ENCODE measurements at places on chromosomes 5 and 9. TPM values are rescaled to one million over a fixed set of nuclear protein-coding genes. Genes with fewer than 3 reads are reported as not detected.
A peak's percentile ranks its signal among the peaks of the same experiment; 100 is the strongest.

FBXW11 gene
- total RNA-seq, result 27.1 TPM

PCDHA1 gene
- total RNA-seq, result not detected

DNA sequence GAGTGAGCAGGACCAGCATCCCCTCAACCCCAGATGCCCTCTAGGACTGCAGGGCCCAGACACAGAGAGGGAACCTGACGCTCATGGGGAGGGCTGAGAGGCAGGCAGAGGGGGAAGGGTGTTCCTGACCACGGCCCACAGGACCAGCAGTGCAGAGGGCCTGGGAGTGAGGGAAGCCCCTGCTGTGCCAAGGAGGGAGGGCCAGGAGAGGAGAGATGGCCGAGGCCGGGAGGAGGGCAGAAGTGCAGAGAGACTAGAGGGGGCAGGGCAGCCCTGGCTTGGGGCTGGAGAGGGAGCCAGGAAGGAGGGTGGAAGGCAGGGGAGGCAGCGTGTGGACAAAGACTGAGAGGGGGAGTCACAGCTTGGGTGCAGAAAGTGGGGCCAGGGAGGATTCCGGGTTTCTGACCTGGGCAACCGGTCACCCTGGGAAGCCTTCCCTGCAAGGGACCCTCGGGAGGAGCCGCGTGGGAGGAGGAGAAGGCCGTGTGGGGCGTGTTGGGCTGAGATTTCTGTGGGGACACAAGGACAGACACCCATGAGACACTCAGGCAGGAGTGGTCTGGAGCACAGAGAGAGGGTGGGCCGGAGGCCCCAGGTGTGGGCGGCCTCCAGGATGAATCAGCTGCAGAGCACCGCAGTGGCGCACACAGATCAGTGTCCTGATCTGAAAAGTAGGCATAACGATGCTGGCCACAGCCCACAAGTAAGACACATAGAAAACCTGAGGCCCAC lies 117.5 kb downstream of the ADAMTS2 start:
- no peaks in the 10 kb centered on the region for H3K4me1 ChIP-seq
- no peak for DNase-seq
- no peaks in the 10 kb centered on the region for H3K27me3 ChIP-seq
- no peak overlapping the region for H3K27ac ChIP-seq

DNA sequence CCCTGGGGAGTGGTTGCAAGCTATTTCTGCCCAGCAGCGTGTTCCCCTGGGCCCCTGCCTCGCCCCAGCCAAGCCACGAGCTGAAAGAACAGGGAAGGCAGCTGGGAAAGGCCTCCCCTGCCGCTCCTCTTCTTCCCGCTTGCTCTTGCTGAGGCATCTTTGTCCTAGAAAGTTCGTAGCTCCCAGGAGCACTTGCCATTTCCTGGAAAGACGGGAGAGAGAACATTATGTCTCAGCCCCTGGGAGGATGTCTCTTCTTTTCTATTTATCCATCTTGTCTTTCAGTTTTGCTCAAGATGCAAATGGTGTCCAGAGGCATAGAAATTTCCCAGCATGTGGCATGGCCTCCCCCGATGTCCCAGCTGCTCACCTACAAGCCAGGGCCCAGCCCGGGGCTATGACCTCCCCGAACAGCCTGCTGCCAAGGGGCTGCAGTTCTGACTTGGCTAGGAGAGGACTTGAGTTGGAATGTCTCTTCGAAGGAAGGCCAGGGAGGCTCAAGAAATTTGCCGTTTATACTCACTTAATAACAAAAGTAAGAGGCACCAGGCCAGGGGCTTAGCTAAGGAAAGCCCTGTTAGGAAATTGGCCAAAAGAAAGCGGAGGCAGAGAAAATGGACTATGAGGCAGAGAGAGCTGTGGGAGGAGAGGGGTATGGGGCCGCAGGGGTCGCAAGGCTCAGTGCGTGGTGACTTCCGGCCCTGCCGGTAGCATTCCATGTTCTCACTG lies 87.3 kb downstream of the LIFR start:
- no peak for DNase-seq
- no peaks in the 10 kb centered on the region for H3K36me3 ChIP-seq
- H3K27ac ChIP-seq, result no peak overlapping the region
- no peaks in the 10 kb centered on the region for H3K4me1 ChIP-seq
- H3K4me3 ChIP-seq, result no peak overlapping the region

- no peak overlapping the region for H3K27ac ChIP-seq
- H3K27me3 ChIP-seq, result peaks cover 20% of the 10 kb centered on the region
- peaks cover 3% of the 10 kb centered on the region for H3K36me3 ChIP-seq
- DNase-seq, result peak; percentile 16
- H3K4me3 ChIP-seq, result no peak overlapping the region
- H3K4me1 ChIP-seq, result peaks cover 4% of the 10 kb centered on the region
These were observed 106.3 kb downstream of the TENT4A start for GRCh38 chr5:6819521-6819920.

DNA sequence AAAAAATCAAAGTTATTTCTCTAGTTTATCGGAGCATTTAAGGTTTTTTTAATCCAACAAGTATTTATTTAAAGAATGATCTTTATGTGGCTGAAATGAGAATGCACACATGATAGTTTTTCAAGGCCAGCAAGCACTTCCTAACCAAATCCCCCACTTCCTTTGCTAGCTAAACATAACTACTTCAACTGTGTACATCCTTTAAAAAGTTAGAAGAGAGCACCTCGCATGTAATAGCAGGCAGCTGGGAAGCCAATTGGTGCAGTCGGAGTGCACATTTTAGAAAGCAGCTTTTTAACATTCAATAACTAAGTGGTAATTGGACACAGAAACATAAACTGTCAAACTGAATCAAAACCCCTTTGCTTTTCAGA lies 245.7 kb downstream of the BNC2 start:
- no peaks in the 10 kb centered on the region for H3K36me3 ChIP-seq
- no peak overlapping the region for H3K27ac ChIP-seq
- no peak for DNase-seq
- no peak overlapping the region for H3K4me3 ChIP-seq

- no peaks in the 10 kb centered on the region for H3K27me3 ChIP-seq
- DNase-seq, result no peak
- no peaks in the 10 kb centered on the region for H3K4me1 ChIP-seq
These were observed 157.5 kb downstream of the DMRT2 start for GRCh38 chr9:1207686-1208085.
